ENCODE measurements at places on chromosomes 6 and 20. TPM values are rescaled to one million over a fixed set of nuclear protein-coding genes. Genes with fewer than 3 reads are reported as not detected.

The BCAS1 gene
- 0.36 TPM for total RNA-seq

The DUSP15 gene
- total RNA-seq, result 1.0 TPM

The RAB5IF gene
- 189 TPM for total RNA-seq

The MUCL3 gene
- 0.14 TPM for total RNA-seq

The C6orf163 gene
- 0.15 TPM for total RNA-seq

The ZNF343 gene
- 12.8 TPM for total RNA-seq

The MATN4 gene
- total RNA-seq, result 0.16 TPM

The PPP1R14C gene
- total RNA-seq, result 2.8 TPM

The C20orf204 gene
- total RNA-seq, result 0.32 TPM

The CLPSL2 gene
- 0.99 TPM for total RNA-seq

The LHFPL5 gene
- 0.09 TPM for total RNA-seq

The FOXQ1 gene
- 4.8 TPM for total RNA-seq

The C4B gene
- 0.78 TPM for total RNA-seq

The TRMT6 gene
- 59.9 TPM for total RNA-seq

The NKX2-4 gene
- total RNA-seq, result not detected

The ZCCHC3 gene
- 21.2 TPM for total RNA-seq

The KCNK5 gene
- total RNA-seq, result 1.0 TPM

The NUDT3 gene
- total RNA-seq, result 6.4 TPM

The PNPLA1 gene
- not detected for total RNA-seq

The SLC26A8 gene
- 0.10 TPM for total RNA-seq

The MEP1A gene
- total RNA-seq, result not detected

The THBS2 gene
- 0.03 TPM for total RNA-seq

The NMBR gene
- total RNA-seq, result not detected

The TRIM31 gene
- 0.85 TPM for total RNA-seq

The SYCP2 gene
- 0.30 TPM for total RNA-seq

The ANKEF1 gene
- 5.8 TPM for total RNA-seq

The SEC63 gene
- 17.9 TPM for total RNA-seq

The SNTA1 gene
- 10.6 TPM for total RNA-seq

The ALDH5A1 gene
- total RNA-seq, result 8.0 TPM

The PCMTD2 gene
- total RNA-seq, result 12.5 TPM

The BMP7 gene
- 1.1 TPM for total RNA-seq

The CD83 gene
- 2.0 TPM for total RNA-seq

Measured in A549 treated with Hydrocortisone at 1 μM for 4 hours (cell line).